ENCODE measurements at places on chromosomes 16 and 17.

DNA sequence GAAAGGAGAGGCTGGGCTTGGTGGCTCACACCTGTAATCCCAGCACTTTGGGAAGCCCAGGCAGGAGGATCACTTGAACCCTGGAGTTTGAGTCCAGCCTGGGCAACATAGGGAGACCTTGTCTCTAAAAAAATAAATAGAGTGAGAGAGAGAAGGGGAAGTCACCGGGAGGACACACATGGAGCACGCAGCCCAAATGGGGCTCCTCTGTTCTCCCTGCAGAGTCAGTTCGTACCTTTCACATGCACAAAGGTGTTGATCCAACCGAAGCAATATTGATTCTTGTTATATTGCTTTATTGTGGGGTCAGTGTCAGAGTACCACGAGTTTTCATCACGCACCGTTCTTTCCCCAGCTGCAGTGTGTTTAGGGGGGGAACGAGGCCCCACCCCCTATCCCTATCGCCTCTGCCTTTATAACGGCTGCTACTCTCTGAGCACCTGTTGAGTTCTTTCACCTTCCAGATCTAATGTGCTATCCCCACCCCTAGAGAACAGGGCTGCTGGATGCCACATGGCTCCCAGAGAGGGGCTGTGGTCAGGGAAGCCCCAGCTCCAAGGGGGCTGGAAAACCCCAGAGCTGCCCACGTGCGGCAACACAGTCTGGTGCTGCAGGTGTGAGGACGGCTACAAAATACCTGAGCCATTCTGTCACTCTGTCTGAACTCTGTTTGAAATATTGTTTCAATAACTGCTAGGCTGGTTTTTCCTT is 1.0 kb upstream of the TMEM235 start:
- no peak for DNase-seq

DNA sequence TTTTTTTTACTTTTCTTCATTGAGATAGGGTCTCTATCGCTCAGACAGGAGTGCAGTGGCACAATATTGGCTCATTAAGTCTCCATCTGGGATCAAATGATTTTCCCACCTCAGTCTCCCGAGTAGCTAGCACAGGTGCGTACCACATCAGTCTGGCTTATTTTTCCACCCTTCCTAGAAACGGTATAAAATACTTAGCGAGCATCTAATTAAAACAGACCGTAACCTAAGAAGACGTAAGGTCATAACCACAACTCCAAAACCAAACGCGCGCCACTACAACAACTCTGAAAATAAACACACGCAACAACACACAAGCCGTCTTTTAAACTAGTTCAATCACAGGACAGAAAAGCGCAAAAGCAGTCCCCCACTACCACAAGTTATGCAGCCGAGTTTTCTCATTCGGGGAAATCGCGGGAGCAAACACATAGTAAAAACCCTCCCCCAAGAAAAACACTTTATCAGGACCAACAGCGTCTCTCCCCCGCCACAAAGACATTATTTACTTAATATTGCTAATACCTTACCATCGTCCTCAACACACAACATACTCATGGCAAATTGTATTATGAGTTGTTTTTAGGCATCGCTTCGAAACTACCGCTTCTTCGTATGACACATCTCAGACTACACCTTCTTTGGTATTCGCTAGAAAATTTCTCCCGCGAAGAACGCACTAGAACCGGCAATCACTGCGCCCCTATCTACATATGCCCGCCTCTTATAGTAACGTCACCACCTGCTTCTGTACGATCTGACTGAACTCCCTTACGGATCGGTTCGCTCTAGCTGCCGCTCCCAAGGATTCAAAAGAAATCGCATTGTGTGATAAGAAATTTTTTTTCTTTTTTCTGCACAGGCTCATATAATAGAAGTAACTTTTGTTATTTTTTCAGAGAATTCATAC is 32.8 kb downstream of the TEX14 start:
- DNase-seq = peak; percentile 57

- no peak for DNase-seq
Measured at GRCh38 chr17:40310882-40311391, 2.0 kb downstream of the RARA start.

- no peak for DNase-seq
Measured at GRCh38 chr16:66622863-66623262, 18.4 kb downstream of the CMTM3 start.

- DNase-seq = no peak
Measured at GRCh38 chr16:56352351-56353053, 72.8 kb downstream of the AMFR start.

DNA sequence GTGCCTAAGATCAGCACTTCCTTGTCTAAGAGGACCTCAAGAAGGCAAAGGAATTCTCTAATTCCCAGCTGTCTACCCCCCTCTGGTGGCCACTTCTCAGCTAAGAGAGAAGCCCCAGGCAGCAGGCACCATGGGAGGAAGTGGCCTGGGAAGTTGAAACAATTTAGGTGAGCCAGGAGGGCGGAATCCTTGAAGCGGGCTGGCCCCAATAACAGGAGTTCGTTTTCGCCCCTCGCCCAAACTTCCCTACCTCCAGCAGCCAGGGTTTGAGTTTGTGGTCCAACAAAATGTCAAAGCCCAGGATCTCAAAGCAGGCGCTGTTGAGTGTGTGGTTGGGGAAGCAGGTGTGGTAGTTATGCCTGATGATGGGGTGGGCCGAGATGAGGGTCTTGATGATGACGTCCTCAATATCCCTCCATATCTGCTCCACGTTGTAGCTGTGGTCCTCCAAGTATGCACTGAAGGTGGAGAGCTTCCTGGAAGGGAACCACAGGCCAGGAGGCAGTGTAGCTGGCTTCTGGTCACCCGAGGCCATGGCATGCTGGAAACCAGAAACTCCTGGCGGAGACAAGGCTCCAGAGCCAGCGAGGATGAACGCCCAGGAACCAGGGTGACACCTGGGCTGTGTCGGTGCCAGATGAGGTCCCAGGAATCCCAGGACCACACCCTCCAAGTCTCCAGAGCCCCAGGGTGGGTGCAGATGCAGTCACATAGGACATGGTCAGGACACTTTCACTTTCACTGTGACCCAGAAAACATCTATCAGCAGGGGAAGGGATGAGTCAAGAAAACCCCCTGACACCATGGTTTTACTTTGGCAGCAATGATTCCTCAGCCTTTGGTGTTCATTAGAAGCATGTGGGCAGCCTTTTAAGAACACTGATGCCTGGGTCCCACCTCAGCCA is 25.6 kb downstream of the TTLL6 start:
- DNase-seq = peak; percentile 15

DNA sequence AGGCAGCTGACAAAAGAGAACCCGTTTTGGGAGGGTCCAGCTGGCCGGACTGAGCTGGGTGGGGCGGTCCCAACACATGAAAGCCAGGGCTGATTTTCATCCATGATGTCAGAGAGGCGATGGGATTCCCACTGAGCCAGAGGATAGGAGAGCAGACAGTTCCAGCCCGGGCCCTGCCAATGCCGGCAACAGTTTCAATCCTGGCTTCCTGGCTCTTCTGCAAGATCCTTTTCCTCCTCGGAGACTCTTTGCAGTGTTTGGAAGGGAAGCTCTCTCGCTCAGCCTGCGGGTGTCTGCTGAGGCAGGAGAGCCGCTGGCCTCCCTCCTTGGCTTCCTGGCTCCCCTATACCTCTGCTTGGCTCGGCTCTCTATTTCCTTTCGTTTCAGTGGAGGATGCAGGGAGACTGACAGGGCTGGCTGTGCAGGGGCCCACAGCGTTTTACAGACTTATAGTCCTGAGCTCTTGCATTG is 145.5 kb upstream of the SOX9 start:
- no peak for DNase-seq

GRCh38 chr17:17561408-17562145 is 29.9 kb downstream of the PEMT start:
- no peak for DNase-seq

DNA sequence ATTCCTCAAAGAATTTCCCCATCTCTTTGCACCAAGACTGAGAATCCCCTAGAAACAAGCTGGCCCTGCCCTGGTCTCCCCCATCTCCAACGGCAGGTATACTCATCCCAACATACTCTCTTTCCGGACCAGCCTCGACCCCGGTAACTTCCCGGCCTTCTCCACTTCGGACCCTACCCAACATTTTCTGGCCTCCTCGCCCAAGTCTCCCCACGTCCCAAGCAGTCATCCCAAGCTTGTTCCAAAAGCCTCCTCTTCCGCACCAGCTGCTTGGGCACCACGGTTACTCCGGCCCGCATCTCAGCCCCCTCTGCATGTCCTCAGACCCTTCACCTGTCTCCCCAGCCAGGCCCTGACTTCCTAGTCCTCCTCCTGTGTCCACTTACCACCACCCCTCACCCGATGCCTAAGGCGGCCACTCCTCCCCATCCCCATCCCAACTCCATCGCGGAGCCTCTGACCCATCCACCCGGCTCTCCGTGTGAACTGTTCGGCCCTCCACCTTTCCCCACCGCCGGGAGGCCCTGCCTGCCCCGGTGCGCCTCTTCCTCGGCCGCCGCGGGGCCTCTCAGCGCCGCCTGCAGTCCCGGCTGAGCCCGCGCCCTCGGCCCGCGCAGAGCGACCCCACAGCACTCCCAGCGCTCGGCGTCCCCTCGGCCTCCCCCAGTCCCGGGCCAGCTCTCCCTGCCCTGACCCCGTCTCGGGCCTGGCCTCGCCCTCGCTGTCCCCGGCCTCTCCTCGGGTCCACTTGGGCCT is 994 bp downstream of the PITPNA start:
- peak; percentile 40 for DNase-seq

GRCh38 chr17:56830726-56831368 is 2.9 kb downstream of the C17orf67 start:
- no peak for DNase-seq

- peak; percentile 6 for DNase-seq
Measured at GRCh38 chr16:74563828-74564263, 43.1 kb downstream of the GLG1 start.

DNA sequence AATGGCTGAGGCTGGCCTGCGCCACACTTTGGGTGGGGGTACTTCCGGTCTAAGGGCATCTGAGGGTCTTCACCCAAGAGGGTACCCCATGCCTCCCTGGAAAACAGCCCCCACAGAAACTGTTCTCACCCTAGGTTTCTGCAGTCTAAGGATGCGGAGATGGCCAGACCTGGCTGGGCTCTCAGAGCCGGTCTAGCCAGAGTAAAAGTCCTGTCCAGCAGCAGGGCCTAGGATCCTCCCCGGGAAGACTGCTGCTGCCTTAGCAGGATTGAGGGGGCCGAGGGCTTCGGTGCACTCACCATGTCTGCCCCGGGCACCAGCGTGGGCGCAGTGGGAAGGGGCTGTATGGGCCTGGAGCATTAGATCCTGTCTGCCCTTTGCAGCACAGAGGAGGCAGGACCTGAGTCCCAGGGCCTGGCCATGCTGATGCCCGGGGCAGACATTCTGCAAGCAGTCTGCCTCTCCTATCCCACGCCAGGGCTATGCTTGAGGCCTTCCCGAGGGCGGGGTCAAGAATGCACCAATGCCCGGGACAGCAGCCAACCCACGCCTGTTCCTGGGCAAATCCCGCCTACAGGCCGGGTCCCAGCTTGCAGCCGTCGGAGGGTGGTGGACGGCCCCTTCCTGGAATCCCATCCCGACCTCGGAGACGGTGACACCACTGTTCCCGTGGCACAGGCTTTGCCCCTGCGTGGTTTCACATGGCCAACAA is 54.7 kb downstream of the CBFA2T3 start:
- no peak for DNase-seq

DNA sequence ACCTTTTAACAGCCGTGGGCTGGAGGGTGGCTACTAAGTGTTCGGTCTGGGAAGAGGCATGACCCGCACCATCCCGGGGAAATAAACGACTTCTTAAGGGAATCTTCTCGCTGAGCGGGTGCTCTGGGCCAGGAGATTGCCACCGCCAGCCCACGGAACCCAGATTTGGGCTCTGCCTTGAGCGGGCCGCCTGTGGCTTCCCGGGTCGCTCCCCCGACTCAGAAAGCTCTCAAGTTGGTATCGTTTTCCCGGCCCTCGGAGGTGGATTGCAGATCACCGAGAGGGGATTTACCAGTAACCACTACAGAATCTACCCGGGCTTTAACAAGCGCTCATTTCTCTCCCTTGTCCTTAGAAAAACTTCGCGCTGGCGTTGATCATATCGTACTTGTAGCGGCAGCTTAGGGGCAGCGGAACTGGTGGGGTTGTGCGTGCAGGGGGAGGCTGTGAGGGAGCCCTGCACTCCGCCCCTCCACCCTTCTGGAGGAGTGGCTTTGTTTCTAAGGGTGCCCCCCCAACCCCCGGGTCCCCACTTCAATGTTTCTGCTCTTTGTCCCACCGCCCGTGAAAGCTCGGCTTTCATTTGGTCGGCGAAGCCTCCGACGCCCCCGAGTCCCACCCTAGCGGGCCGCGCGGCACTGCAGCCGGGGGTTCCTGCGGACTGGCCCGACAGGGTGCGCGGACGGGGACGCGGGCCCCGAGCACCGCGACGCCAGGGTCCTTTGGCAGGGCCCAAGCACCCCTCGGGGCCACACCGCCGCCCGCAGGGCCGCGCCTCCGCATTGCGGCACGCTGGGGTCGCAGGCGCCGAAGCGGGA is 3.6 kb upstream of the CBX4 start:
- DNase-seq = no peak

GRCh38 chr17:4715063-4715744 is 4.8 kb downstream of the ARRB2 start:
- no peak for DNase-seq

DNA sequence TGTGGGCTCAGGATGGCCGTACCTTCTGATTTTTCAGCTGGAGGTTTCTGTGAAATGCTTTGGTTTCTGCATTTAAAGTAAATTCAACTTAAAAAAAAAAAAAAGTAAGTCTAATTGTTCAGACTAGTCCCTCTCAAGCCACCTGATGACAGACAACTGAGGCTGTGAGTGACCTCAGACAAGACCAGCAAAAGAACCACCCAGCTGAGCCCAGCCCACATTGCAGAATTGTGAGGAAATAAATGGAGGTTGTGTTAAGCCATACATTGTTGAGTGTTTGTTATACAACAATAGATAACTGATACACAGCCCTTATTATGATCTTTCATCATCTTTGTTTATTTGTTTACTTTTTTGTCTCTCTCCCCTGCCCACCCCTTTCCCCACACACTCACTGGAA is 44.7 kb upstream of the CMIP start:
- DNase-seq = no peak

DNA sequence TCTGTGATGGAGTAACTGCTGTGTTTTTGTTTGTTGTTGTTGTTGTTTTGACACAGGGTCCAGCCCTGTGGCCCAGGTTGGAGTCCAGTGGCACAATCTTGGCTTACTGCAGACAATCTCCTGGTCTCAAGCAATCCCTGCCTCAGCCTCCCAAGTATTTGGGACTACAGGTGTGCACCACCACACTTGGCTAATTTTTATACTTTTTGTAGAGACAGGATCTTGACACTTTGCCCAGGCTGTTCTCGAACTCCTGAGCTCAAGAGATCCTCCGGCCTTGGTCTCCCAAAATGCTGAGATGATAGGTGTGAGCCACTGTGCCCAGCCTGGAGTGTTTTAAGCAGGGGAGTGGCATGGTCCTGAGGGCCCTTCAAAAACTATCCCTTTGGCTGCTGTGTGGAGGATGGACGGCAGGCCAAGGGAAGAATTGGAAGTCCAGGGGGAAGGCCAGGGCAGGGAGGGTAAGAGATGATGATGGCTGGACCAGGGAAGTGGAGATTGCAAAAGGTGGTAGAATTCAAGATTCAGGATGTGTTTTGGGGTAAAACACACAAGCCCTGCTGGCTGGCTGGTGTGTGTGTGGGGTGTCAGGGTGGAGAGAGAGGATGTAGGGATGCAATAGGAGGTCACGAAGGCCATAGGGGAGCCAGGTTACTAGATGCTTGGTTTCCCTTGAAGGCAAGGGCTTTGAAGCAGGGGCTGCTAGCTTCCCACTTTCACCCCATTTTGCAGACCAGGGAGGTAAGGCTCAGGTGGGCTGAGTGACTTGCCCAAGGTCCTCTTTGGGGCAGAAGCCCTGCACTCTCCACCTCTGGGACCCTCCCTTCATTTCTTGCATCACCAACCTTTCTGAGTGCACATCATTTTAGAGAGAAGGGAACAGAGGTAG is 18.8 kb upstream of the PLLP start:
- no peak for DNase-seq

Data from activated T-cell treated with anti-CD3 and anti-CD28 coated beads for 48 hours (primary cell).